ENCODE measurements at places on chromosomes 3 and 15.

- no peak for DNase-seq
Observed at GRCh38 chr3:112411425-112411824, 78.5 kb downstream of the CD200 start.

GRCh38 chr15:50257332-50257731, 8.2 kb downstream of the HDC start:
- no peak for DNase-seq

GRCh38 chr3:77459926-77460325, 420.0 kb downstream of the ROBO2 start:
- no peak for DNase-seq

GRCh38 chr15:101406036-101406435, 83.5 kb downstream of the PCSK6 start:
- no peak for DNase-seq

DNA sequence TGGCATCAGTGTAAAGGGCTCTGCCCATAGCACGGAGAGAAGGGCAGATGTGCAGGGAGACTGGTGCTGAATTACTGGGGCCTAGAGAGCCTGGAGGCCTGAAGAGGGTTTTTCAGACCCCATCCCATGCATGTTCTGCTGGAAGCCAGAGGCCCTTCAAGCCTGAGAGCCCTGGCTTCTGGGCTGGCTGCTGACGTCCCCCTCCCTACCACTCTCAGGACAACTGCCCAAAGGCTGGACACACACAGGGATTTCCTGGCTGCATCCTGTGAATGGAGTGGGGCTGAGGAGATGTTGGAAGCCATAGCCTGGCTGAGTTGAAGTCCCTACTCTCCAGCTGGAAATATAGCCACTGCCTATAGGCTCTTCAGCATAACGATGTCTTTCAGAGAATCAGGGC, 16.9 kb upstream of the DOCK3 start:
- no peak for DNase-seq

DNA sequence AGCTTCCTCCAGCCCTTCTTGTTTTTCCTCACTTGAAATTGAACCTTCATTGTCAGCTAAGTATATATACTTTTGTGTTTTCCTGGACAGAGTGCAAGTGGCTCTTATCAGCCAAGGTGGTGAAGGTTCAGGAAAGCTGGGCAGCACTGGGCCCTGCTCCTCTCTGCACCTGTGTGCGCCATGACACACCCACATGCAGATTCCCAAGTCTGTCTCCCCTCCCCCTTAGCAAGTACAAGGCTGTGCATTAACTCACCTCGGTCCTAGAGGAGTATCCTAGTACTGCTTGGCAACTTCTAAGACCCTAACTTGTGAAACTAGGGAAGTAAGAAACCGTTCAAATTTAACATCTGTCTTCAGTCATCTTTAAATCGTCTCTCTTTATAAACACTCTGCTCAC, 85.8 kb downstream of the SLC49A4 start:
- no peak for DNase-seq

- no peak for DNase-seq
Observed at GRCh38 chr3:194475978-194476377, 10.8 kb downstream of the ATP13A3 start.

GRCh38 chr3:117145677-117146076, 436.1 kb downstream of the TUSC7 start:
- no peak for DNase-seq

GRCh38 chr3:172464306-172464705, 16.1 kb upstream of the GHSR start:
- DNase-seq, result no peak

GRCh38 chr15:89822611-89822950, 7.9 kb upstream of the ANPEP start:
- no peak for DNase-seq

DNA sequence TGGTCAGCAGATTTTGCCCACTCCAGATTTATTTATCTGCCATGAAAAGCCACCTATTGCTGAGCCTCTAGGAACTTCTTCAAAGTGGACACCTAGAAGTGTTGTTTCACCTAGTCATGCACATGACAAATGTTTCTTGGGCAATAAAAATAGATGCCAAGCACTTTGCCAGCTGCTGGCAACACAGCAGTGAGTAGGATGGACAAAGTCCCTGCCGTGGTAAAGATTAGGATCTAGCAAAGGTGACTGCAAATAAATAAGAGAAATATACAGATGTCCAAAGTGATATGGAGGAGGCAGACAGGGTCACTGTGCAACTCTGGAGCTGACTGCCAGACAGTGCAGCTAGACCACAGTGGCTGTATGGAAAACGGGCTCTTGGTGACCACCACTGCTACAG, 137.9 kb downstream of the SUCLG2 start:
- DNase-seq, result no peak

DNA sequence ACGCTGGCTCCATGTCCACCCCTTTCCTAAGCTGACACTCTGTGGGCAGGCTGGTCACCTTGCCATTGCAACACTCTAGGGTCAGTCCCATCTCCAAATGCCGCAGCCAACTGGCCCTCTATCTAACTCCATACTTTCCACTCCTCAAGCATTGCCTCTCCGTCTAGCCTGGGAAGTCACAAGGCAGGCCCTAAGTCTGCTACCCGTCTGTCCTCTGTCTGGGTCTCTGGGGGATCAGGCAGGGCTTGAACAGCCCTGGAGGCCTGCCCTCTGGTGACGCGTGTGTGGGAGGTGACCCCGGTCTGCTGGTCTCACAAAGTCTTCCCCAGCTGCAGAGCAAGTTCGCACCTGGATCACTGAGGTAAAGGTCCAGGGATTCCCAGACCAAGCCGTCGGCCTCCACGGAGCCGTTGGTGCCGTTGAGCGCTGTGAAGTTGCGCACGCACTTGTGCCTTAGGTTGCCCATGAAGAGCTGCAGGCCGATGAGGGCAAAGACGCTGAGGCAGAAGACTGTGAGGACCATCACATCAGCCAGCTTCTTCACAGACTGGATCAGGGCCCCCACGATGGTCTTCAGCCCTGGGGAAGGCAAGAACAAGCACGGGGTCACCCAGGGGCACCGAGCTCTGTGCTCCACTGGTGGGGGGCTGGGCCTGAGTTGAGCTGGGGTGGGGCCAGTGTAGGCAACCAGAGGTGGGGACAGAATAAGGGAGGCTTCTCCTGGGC, 39.9 kb downstream of the SCN5A start:
- no peak for DNase-seq

DNA sequence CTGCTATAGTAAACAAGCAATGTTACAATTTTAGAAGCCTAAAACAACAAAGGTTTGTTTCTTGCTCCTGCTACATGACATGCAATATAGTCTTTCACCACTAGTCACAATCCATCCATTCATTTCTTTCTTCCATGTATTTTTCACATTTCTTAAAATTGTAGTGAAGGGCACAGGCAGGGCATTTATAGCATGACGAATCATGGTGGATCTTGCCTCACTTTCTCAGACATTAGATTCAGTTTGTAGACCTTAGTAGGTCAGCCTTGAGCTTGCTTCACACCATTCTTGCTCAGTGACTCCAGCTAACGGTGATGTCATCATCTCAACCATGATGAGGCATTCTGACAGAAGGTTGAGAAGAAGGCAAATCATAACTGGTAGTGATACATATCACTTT, 546.8 kb downstream of the TBL1XR1 start:
- DNase-seq, result peak; percentile 18

GRCh38 chr3:12325586-12326515, 37.0 kb downstream of the PPARG start:
- DNase-seq, result no peak

- no peak for DNase-seq
Observed at GRCh38 chr15:39247574-39247973, 333.3 kb upstream of the THBS1 start.

DNA sequence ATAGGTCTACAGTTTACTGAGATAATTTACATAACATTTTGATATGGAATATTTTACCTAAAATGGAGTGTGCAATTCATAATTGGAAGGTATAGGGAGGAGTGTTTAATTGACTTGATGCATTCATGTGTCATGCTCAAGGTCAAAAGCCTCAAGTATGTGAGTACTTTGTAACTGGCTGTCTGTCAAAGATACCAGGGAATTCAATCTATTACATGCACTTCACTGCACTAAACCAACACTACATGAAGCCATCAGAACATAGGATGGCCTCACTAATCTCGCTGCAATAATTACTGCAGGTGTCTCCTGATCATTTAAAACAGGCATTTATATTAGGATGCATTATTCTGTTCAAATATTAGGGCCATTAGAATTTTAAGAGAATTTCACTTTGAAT, 367.2 kb downstream of the CNTN4 start:
- no peak for DNase-seq

GRCh38 chr15:28985691-28986090, 99.9 kb downstream of the APBA2 start:
- DNase-seq, result no peak

DNA sequence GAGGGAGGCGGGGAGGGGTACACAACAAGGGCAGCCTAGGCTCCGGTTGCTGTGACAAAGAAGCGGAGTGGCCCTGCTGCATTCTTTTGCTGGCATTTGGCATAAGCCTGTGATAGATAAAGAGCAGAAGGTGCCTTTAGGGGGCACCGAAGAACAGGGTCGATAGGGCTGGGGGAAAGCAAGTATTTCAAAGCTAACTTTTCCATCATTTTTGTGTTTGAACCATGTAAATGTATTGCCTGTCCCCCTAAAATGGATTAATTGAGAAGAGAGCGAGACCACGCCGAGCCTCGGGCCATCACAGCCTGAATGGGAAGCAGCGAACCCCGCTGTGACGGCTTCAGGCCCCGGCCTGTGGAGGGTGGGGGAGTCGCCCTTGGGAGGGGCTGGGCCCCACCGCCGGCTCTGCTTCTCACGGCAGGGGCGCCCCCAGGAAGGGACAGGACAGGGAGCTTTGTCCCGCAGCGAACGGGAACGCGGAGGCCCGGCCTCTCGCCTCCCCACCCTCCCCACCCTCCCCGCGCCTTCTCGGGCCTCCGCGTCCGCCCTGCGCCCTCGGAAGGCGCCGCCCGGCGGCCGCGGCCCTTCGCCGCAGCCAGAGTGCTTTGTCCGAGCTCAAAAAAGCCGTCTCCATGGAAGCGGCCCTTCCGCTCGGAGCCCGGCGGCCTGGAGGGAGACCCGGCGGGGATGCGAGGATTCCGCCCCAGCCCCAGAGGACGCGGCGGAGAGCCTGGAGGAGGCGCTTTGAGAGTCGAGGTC, 32.4 kb upstream of the ALDH1L1 start:
- DNase-seq, result peak; percentile 57

DNA sequence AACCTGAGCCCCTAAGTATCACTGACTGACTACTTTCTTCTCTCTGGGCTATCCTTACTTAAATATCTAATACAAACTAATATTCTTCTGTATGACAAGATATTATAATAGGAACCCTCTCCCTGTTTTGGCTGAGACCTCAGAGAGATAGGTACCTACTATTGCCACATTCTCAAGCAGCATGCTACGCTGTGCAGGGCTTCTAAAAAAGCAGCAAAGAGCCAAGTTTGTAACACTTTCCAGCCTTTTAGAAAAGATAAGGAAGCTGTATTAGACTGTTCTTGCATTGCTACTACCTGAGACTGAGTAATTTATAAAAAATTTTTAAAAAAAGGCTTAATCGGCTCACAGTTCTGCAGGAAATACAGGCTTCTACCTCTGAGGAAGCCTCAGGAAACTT, 126.8 kb upstream of the ABI3BP start:
- DNase-seq, result no peak

DNA sequence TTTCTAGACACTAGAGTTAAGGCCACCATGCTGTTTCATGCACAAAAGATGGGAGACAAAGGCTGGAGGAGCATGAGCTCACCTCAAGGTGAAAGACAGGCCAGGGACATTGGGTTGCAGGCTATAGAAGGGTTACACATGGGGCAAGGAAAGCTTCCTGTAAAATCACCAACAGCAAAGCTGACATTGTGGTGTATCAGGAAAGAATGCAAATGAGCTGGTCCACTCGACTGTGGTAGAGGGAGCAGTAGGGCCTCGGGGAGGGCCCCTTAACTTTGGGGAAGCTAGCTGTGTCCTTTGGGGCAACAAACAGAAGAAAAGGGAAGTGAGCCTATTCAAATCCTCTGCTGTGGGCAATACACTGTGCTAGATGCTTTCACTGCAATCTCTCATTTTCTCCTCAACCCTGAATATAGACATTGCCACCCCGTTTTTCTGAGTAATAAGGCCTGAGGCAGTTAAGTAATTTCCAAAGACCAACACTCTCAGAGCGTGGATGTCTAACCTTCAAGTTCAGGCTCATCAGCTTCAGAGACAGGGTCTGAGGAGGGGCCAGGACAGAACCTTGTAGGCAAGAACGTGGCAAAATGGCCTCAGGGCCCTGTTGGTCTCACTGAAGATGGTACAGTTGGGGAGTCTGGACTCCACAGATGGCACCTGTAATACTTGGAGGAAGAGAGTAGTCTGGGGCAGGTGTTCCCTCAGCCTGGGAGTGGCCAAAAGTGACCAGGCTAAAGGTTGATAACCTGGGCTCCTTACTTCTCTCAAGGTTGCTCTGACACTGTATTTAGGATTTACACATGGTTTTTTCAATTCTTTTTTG, 24.1 kb downstream of the CX3CR1 start:
- DNase-seq, result peak; percentile 79

DNA sequence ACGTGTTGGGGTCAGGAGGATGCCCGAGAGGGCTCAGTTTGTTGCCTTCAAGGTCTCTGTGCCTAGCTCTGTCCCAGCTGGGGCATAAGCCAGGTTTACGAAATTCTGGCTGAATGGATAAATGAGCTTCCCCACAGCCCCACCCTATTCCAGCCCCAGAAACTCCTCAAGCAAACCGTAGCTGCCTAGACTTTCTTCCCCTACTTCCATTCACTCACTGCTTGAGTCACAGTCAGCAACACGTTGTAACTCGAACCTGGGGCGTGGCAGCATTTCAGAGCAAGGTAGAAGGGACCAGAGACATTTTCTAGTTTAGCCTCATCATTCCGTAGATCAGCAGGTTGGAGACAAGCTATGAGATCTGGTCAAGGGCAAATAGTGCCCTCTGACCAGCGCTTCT, 24.2 kb downstream of the NMNAT3 start:
- no peak for DNase-seq

- DNase-seq, result no peak
Observed at GRCh38 chr3:87088430-87088992, 97.6 kb upstream of the VGLL3 start.

GRCh38 chr15:84111575-84111974, 124.0 kb upstream of the GOLGA6L4 start:
- no peak for DNase-seq

- DNase-seq, result peak; percentile 57
Observed at GRCh38 chr3:32412887-32413286, 21.2 kb downstream of the CMTM7 start.

DNA sequence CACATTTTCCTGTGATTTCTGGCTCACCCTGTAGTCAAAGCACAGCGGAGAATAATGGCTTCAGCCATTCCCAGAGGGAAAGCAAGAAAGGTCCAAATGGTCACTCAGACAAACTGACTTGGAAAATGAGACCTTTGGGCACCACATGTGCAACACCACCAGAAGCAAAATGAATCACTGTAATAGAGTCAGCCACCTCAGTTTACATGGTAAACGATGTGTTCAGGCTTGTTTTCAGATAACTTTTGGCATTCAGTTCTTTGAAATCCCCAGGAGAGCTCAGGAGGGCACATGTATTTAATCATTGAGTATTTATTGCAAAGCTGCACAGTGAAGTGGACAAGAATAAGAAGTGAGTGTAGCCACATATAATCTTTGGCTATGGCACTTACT, 38.4 kb upstream of the ALCAM start:
- DNase-seq, result no peak
